ENCODE measurements at places on chromosomes 11 and 22.

DNA sequence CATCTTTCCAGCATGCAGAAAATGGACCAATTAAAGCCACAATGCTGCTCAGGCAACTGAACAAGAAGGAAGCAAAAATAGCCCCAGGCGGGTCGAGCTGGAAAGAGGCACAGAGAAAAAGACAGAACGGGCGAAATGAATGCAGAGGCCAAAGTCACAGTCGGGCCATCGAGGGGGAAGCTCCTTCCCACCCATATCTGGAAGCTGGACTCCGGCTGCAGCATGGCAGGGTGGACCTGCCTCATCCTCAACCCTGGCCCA, 58.6 kb upstream of the PRDM11 start:
- DNase-seq, result no peak

- no peak for DNase-seq
These were observed 10.7 kb downstream of the KCNJ5 start for GRCh38 chr11:128901653-128902514.

DNA sequence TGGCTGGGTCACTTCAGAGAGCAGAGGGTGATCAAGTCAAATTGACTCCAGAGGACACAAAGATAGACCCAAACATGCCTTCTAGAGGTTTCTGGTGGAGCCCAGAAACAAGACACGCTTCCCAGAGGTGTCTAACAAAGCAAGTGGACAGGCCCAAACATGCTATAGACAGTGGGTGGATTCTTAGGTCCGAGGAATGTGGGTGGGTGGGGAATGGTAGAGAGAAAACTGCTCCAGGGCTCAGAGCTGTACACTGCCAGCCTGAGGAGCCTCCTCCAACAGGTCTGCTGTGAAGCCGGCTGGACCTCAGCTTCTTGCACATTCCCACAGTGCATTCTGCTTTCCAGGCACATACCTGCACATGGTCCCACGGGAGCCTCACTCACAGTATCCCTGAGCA, 116.8 kb upstream of the NECTIN1 start:
- no peak for DNase-seq

DNA sequence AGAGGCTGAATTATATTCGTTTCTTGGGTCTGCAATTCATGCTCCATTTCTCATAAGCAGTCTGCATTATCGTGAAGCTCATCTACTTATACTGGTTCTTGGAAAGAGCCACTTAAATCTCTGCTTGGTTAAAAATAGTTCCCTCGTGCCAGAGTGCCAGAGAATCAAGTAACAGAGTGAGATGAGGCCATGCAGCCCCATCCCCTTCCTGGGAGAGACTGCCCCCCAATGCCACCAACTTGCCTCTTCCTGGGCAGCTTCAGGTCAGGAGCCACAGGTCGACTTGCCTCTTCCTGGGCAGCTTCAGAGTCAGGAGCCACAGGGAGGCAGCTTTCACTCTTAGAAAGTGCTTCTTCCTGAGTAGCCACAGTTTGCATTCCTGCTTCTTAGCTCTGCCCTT, 223.9 kb upstream of the ZBED5 start:
- DNase-seq, result no peak

DNA sequence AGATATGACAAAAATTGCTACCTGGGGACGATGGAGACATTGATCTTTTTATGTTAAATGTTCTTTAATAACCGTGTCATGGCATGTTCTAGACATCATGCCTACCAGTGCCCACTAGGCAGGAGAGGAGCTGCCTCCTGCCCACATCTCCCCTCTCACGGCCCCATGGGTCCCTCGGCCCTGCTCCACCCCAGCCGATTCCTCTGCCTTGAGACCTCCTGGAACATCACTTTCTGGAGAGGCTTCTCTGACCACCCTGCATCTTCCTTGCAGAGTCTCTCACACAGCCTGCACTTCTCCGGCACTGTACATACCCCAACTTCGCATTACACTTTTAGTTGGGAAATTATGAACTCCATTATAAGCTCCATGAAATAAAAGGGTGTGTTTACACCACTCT, 16.8 kb downstream of the EFCAB6 start:
- DNase-seq, result no peak

- no peak for DNase-seq
These were observed 2.9 kb downstream of the IFITM5 start for GRCh38 chr11:296171-297050.

- no peak for DNase-seq
These were observed 13.1 kb downstream of the TAF1D start for GRCh38 chr11:93727985-93728791.

- no peak for DNase-seq
These were observed 1166.4 kb upstream of the CNTN5 start for GRCh38 chr11:97854357-97854756.

- peak; percentile 67 for DNase-seq
These were observed 21.7 kb downstream of the TMPRSS13 start for GRCh38 chr11:117907276-117908108.

- no peak for DNase-seq
These were observed 14.0 kb upstream of the ARHGAP42 start for GRCh38 chr11:100673063-100673462.

DNA sequence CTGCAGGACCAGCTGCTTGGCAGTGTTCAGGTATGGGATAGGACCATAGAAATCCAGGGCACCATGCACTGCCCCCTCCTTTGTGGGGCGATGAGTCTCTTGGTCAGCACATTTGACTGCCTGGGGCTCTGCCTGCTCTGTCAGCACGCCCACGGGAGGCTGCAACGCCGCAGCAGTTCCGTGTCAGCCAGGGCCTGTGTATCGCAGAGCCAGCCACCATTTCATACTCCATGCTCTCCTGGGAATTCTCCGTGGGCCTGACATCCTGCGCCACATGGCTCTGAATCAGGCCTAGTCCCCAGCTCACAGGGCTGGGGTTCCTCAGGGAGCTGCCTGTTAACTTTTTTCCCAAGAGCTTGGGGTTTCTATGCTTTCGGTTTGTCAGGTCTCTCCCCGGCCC, 16.9 kb upstream of the RELT start:
- DNase-seq, result no peak

GRCh38 chr11:109926941-109927340, 166.3 kb upstream of the ZC3H12C start:
- no peak for DNase-seq

- DNase-seq, result no peak
These were observed 144.7 kb downstream of the TTC17 start for GRCh38 chr11:43503417-43503816.

GRCh38 chr11:78846269-78846668, 271.6 kb upstream of the NARS2 start:
- DNase-seq, result no peak

- no peak for DNase-seq
These were observed 593.4 kb upstream of the ARHGAP42 start for GRCh38 chr11:100093698-100094097.

DNA sequence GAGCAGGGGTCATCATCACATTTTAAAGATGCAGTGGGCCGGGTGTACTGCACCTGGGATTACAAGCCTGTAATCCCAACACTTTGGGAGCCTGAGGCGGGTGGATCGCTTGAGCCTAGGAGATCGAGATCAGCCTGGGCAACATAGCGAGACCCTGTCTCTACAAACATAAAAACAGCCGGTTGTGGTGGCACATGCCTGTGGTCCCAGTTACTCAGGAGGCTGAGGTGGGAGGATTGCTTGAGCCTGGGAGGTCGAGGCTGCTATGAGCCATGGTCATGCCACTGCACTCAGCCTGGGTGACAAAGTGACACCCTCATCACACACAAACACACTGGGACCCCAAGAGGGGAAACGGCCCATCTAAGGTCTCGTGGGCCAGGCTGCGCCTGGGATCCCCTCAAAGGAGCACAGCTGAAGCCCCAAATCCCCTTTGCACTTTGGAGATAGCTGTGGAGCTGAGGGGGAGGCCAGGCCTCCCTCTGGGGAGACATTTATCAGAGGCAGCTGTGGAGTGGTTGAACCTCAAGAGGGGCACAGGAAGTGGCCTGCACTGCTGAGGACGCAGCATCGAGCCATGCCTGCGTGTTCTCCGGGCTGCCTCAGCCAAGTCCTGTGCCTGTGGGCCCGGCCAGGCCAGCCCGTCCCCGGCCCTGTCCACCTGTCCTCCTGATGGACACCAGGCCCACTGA, 27.5 kb downstream of the OSBPL5 start:
- DNase-seq, result no peak

DNA sequence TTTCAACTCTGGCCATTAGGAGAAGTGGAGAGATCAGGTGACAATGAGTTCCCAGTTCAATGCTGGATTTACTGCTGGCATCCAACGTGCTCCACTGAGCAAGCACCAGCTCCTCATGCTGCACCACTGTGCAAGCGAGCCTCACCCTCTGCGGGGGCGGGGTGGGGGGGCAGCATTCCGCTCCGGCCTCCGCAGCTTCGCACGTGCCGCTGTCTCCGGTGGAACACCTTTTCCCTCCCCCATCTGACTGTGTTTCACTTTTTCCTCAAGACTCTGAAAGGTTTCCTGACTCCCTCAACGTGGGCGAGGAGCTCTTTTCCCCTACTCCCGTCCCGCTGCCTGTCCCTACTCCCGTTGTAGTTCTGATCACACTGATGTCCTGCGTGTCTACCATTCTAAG, 835 bp upstream of the RHOD start:
- DNase-seq, result peak; percentile 17

GRCh38 chr22:27723708-27724107, 77.8 kb downstream of the MN1 start:
- no peak for DNase-seq

DNA sequence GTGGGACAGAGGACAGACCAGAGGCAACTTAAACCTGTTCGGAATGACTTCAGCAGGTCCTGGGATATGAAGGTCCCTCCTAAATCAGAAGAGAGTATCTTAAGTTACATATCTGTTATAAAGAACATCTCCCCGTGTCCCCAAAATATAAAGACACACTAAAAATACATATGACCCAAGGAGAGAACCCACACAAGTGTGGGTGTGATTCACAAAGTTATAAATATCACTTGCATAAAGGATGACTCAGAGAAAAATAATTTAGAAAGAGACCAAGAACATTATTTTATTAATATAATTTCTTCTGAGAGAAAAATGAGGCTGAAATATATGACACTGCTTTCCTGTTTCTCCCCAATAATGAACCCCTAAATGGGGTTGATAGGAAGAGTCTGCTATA, 14.2 kb downstream of the OR5B21 start:
- DNase-seq, result no peak

GRCh38 chr11:64745521-64746328, 1.8 kb upstream of the RASGRP2 start:
- peak; percentile 65 for DNase-seq

GRCh38 chr11:72353861-72354260, 80.5 kb downstream of the CLPB start:
- DNase-seq, result no peak

DNA sequence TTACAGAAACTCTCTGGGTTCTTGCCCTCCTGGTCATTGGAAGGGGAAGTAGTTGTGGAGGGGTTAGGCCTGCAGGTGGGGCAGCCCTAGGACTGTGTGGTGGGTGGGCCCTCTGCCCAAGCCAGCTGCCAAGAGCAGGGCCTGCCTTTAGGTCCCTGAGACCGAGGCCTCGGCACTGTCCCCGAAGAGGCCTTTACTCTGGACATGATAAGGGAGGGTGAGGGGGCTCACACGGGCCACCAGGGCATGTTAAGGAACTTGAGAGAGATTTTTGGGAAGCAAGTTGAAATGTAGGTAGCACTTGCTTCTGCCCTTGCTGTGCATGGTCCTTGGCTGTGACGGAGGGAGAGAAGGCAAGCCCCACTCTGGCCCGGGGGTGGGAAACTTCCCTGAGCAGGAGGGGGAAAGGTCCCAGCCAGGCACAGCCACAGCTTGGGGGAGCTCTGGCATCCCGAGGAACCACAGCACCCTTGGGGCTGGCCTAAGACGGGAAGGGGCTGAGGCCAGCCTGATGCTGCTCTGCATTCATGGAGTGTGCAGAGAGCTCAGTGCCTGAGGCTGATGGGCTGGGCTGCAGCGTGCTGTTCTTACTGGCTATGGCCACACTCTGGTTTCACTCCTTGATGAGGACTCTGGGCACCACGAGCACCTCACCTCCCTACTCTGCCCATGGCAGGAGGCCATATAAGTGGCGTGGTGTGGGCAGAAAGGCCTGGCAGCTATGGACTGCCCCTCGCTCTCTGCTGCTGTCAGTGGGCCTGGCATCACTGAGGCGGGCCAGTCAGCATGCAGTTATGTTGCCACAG, 7.8 kb upstream of the RANBP1 start:
- no peak for DNase-seq

DNA sequence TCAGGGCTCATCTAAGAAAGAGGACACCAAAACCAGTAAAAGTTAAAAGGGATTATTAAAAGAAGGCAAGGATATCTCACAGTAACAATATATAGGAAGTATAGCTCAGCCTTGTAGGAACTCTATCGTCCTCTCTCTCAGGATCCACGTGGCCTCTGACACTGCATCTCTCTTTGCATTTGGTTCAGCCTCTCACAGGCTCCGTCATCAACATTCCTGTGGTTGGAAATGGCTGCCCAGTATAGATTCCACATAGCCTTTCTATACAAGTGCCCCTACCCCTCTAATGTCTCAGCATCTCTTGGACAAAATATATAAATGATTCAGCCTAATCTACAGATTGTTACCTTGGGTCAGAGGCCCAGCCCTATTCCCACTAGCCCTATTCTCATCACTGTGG, 101.3 kb upstream of the DBX1 start:
- DNase-seq, result no peak

All from activated T-cell treated with anti-CD3 and anti-CD28 coated beads for 4 hours (primary cell).